ENCODE measurements at places on chromosomes 6 and 20.

GRCh38 chr6:156940221-156940620 lies 163.0 kb downstream of the ARID1B start:
- no peak for DNase-seq

DNA sequence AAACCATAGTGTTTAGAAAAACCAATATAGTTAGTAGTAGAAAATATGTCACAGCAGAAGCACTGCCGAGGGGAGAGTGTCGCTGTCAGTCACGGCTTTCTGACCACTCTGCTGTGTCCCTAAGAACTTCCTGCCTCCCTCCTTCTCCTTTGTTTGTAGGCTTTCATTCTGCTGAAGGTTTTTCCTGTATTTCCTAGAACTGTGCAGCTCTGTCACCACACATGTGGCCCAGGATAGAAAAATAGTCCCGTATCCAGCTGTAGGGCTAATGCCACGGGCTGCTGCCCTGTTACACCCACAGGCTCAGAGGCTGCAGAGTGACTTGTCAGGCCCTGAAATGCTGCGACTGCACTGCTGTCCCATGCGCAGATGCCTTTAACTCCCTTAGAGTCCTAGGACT lies 52.6 kb upstream of the SYNJ2 start:
- no peak for DNase-seq

GRCh38 chr20:4511776-4512175 lies 209.9 kb upstream of the PRND start:
- no peak for DNase-seq

DNA sequence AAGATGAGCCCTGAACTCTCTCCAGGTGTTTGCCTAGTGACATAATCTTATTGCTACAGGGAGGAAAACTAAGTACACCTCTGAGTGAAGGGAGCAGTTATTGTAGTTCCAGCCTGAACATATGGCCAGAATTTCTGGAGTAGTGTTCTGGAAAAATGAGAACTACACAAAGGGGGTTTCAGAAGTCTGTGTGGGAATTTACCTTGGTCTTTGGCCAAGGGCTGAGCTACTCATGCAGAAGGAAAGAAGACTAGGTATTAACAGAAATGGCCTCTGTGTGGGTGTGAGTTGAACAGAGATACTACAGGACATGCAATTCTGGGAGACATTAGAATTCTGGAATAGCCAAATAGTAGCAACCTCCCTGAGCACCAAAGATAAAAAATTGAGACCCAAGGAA lies 1009.7 kb upstream of the GJE1 start:
- no peak for DNase-seq

DNA sequence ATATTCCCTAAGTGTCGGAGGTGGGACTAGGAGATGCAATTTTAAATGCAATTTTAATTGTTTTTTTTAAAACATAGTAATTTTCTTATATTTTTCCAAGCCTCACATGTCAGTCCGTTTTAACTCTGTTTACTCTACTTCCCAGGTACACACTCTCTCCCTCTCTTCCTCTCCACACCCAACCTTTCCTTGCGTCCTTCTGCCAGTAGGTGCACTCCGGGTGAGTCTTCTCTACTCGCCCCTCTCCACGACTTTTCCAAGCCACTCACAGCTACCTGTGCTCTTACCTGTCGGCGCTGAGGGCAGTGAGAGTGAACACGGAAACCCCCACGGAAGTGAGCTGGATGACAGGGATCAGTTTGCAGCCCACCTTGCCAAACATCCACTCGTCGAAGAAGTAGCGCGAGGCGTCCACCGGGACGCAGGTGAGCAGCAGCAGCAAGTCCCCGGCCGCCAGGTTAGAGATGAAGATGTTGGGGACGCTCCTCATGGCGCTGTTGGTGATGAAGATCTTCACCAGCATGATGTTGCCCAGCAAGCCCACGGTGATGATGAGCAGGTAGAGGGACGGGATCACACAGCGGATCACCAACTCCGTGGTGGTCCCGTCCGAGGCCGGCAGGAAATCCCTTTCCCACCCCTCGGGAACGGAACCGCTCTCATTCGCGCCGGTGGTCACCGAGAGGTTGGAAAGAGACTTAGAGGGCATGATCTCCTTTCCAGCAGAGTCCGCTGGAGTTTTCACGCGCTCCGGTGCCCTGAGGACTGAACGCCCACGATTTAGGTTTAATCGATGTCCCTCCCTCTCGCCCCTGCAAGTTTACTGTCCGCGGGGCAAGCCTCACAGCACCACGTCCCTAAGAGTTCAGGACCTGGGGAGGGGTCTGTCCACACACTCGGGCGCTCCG lies 44.5 kb upstream of the GJE1 start:
- no peak for DNase-seq

GRCh38 chr6:15444081-15444731 lies 198.3 kb downstream of the JARID2 start:
- no peak for DNase-seq

- DNase-seq, result no peak
Observed at GRCh38 chr6:163469459-163469985, 55.0 kb downstream of the QKI start.

- no peak for DNase-seq
Observed at GRCh38 chr6:50236164-50236563, 186.4 kb upstream of the DEFB112 start.

DNA sequence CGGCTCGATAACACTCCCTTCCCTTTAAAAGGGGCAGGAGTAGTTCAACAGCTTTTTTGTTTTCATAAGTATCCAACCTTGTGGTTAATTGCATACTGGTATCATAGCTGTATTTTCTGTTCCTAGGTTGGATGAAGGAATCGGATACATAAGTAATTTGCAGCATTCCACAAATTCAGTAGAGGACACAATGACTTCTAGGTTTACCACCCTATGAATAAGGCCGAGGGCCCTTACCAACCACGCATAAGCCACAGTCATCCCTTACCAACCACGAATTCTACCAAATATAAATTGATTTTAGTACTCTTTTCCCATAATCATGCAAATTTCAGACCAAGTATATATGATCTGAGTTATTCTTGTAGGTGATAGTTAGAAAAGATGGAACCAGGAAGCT lies 36.3 kb downstream of the MCUR1 start:
- no peak for DNase-seq

- no peak for DNase-seq
Observed at GRCh38 chr20:3900187-3900604, 11.0 kb downstream of the PANK2 start.

DNA sequence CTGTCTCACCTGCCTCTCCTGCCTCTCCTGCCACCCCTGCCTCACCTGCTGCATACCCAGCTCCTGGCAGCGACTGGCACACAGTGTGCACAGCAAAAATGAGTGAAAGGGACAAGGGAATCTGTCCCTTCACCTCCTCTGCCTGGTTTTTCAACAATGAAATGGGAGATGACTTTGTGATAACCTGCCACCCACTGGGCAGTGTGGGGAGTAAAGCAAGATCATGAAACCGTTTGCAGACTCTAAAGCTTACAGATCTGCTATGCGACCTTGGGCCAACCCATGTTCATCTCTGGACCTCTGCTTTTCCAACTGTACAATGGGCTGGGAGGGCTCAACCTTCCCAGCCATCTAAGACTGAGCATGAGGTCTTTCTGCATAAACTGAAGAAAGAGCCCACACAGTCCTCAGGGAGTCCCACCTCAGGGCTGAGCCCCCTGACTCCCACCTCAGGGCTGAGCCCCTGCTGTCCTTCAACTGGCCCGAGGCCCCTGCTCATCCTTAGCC lies 81.1 kb downstream of the RIPOR3 start:
- DNase-seq, result no peak

GRCh38 chr6:37239526-37239925 lies 18.0 kb upstream of the TBC1D22B start:
- DNase-seq, result no peak

GRCh38 chr6:72350296-72350881 lies 271.5 kb upstream of the KCNQ5 start:
- no peak for DNase-seq

GRCh38 chr6:37517411-37517812 lies 17.7 kb upstream of the CCDC167 start:
- peak; percentile 42 for DNase-seq

- DNase-seq, result no peak
Observed at GRCh38 chr6:132179955-132180354, 221.3 kb downstream of the MOXD1 start.

GRCh38 chr6:82072751-82073150 lies 174.8 kb downstream of the IBTK start:
- DNase-seq, result no peak

DNA sequence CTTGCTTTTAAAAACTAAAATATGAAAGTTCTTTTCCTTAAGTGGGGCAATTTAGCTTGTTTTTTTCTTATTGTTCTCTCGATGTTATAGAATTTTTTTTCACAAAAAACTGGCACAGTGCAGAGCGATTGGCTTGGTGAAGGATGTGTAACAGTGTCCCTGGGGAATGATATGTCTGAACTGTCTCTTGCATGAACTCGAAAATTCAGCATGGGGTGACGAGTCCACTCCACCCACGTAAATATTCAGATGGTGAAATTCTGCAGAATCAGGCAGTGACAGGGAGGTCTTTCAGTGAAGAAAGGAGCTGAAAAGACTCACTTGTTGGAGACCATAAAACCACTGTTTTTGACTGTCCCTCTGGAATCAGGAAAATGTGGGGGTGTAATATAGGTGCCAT lies 505.3 kb downstream of the MMUT start:
- DNase-seq, result no peak

DNA sequence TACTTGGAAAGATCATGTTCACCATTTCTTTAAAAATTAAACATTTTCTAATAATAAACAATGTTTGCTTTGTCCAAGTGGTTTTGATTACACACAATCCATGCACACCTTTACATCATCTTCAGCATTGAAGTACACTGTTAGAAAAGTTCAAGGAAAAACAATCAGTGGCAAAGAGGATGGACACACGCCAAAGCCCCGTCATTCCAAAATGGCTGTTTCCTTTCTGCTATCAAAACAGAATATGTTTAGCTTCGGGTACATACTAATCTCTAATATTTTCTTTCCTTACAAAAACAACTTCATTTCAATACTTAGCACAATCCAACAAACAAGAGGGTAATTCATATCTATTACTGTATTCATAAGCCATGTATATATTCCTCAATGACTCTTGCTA lies 24.5 kb downstream of the REPS1 start:
- DNase-seq, result no peak

GRCh38 chr6:111068866-111069234 lies 18.5 kb upstream of the SLC16A10 start:
- no peak for DNase-seq

DNA sequence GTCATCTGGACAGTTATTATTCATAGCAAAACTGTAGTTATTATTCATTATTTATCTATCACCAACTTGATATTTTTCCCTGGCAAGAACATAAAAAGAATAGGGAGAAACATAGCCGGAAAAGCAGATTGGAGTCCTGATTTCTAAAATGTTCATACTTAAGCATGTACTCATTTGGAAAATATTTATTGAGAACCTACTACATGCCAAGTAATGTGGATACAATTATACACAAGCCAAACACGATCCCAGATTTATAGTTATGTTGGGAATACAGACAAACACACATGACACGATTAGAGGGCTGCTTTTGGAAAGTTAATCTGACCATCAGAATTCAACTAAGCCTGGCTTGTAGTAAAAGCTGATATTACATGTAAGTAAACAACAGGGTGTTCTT lies 30.7 kb downstream of the ARHGAP18 start:
- no peak for DNase-seq

DNA sequence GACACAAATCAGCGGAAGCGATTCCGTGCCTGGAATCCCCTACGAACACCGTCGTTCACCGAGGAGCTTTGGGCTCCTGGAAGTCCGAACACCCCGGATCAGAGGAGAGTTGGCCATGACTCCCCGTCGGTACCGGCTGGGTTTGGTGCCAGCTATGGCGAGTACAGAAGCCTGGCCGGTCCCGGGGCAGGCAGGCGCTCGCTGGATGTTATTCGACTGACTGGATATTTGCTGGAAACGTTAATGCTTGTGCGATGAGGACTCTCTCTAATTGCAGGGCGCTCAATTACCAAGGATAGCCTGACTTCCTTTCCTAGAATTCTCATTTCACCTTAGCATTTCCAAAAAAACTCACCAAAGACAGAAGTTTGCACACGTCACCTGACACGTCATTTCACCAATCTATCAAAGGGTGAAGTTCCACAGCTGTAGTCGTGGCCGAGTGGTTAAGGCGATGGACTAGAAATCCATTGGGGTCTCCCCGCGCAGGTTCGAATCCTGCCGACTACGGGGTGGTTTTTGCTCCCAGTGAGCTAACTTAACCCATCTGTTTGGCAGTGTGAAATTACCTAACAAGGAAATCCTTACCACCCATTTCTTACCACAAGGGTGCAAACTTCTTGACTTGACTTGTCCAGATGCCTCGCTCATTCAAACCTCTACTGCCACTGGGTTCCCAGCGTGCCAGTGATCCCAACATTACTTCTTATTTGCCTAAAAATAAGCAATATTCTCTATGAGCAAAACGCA lies 22.7 kb upstream of the ZNF184 start:
- no peak for DNase-seq

DNA sequence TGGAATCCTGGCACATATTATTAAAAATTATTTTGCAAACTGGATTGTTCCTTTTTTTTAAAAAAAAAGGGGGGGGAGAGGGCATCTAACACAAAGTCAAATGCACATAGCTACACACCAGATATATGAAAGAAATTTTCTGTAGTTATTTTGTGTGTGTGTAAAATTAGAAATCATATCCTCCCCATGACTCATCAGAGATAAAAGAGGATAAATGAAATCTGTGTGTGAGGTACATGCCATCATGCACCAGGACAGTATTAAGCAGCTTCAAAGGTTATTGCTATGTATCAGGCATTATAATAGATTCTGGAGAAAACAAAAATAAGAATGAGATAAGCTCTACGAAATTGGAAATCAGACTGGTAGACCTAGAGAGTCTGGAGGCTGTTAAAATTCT lies 5.2 kb downstream of the BTBD9 start:
- no peak for DNase-seq

DNA sequence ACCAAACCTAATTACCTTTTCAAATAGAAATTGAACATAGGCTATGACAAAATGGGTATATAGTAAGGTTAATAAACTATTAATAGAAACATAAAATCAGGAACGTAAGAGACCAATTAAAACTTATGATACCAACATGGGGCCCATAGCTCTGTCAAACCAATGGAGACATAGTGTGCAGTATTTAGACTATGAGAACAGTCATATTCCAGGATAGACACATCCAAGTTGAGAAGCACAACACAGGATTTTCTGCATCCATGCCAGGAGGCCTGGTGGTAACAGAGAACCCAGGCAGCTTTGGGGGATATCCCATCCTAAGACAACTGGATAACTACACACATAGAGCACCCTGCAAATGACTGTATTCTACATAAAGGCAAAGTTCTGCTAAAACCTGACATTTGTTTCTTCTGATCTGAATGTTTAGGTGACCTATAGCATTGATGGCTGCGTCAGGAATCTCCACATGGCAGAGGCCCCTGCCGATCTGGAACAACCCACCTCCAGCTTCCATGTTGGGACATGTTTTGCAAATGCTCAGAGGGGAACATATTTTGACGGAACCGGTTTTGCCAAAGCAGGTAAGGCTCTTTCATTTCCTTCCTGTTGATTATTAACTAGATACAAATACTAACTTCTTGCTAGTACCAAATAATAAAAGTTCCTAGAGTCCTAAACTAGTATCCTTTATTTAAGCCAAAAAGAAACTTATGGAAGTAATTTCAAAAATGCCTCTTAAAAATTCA lies 202.7 kb downstream of the ARHGAP18 start:
- DNase-seq, result no peak

GRCh38 chr6:90537723-90538258 lies 49.1 kb downstream of the MAP3K7 start:
- DNase-seq, result no peak

- DNase-seq, result no peak
Observed at GRCh38 chr6:133241086-133241900, at the start of gene EYA4. Gene EYA4 (plus strand): TSS chr6:133241357. CDS start chr6:133274781, 33,424 bp downstream.

Data from stimulated activated CD4-positive, alpha-beta T cell treated with anti-CD3 and anti-CD28 coated beads, Interleukin-1b, Interleukin-23, amount 100 ng/mL, for 1 hour (primary cell).